ENCODE measurements at places on chromosomes 4 and X.

GRCh38 chr4:55183926-55184599 is 58.7 kb upstream of the KDR start:
- DNase-seq, result peak; percentile 93

- DNase-seq, result no peak
Measured at GRCh38 chr4:13983189-13983790, 355.8 kb upstream of the BOD1L1 start.

- DNase-seq, result no peak
Measured at GRCh38 chr4:91220315-91220714, 1083.5 kb upstream of the GRID2 start.

DNA sequence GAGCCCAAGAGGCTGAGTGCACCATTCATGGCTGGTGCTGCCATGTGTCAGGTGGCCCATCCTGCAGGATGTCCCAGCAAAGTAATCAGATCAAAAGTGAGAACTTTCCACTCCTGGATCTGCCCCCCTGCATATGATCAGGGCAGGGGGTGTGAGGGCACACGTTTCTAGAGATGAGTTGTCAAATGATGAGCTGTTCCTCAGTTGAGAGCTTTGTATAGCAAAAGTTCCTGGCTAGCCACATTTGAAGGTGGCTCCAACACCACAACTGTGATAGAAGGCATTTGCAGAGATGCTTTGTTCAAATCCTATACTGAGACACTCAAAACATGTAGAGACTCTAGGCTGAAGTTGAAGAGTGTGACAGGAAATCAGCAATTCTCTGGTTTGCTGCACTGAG is 501.8 kb downstream of the BCOR start:
- no peak for DNase-seq

- no peak for DNase-seq
Measured at GRCh38 chr4:162241857-162242256, 78.1 kb upstream of the FSTL5 start.

- no peak for DNase-seq
Measured at GRCh38 chrX:44435047-44435446, 91.6 kb upstream of the EFHC2 start.

GRCh38 chr4:73707918-73708577 is 32.3 kb upstream of the CXCL8 start:
- no peak for DNase-seq

- DNase-seq, result no peak
Measured at GRCh38 chr4:153629776-153630175, 54.3 kb upstream of the TLR2 start.

GRCh38 chr4:26682436-26682835 is 98.6 kb downstream of the TBC1D19 start:
- no peak for DNase-seq

GRCh38 chrX:42602136-42602535 is 175.8 kb downstream of the PPP1R2C start:
- no peak for DNase-seq

DNA sequence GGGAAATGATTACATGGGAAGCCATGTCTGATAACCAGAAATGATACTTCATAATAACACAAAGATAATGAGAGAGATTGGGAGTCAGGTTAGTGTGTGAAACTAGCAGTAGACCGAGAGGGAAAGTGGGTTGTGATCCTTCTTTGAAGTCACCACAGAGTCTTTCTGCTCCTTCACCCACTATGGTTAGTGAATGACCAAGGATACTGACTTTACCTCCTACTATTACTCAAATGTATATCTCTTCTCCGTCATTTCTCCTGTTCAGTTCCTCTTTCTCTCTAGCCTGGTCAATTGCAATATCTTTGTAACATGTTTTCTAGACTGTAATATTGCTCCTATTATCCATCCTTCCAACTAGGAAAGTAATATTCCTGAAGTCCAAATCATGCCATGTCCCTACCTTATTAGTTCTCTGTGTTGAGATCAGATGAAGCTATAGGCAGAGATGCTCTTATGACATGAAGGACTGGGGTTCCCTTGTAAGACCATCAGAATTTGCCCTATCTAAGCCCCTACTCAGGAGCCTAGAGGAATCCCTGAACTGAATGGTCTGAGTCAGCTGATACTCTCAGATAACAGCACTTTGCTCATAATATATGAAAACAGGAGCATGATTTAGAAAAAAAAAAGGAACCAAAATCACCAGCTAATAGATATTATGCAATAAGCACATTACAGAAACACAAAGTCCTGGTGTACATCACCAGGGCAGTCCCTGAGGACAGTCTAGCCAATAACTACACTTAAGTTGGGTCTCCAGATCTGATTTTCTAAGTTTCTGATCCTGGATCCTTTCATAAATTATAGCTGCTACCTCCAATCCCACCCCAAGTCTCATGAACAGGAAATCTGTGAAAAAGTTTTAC is 81.2 kb downstream of the SHROOM3 start:
- DNase-seq, result no peak

- no peak for DNase-seq
Measured at GRCh38 chr4:142777045-142777743, 68.9 kb downstream of the INPP4B start.

GRCh38 chr4:62953752-62954151 is 1455.5 kb downstream of the TECRL start:
- no peak for DNase-seq

GRCh38 chrX:129678614-129679195 is 23.9 kb upstream of the APLN start:
- DNase-seq, result no peak

DNA sequence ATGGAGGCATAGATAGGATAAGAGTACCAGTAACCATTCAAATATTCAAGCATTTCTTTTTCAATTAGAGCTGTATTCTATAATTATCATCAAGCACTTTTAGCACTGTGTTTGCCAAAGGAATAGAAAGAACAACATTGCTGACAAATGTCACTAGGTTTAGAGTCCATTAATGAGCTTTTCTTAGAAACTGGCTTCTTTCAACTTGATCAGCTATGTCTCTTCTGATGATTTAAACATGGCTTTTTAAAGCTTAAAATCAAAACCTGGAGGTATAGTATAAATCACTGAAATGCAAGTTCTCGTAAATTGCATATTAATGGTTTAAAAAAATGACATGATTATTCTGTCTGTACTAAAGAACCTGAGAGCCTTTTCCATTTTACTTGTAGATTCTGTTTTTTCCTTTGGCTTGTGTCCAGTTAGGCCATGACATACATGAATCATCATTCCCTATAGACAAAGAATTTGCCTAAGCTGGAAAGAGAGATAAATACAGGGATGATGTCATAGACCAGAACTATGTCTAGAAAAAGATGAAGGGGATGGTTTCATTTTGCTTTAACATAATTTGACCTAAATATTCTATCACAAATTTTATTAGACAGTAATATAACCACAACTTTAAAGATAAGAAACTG is 340.1 kb upstream of the CTSO start:
- peak; percentile 94 for DNase-seq

GRCh38 chr4:825063-825970 is 612 bp downstream of the CPLX1 start:
- DNase-seq, result no peak

DNA sequence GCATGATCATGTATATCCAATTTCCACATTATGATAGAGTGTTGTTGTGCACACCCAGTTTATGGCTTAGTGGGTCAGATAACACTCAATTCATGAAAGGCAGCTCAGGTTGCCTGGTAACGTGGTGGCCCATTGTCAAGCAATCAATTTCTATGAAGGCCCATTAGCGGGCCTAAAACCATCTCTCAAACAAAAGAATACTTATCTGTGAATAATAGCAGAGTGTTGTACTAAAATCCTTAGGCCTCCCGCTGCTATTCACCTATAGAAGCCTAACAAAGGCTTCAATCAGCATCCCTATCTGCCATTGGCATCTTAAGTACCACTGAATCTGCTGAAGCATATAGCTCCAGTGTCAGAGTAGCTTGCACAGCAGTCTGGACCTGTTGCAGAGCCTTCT is 849.6 kb upstream of the POU3F4 start:
- DNase-seq, result no peak

- DNase-seq, result no peak
Measured at GRCh38 chrX:44244008-44244407, 99.5 kb downstream of the EFHC2 start.

GRCh38 chr4:173325007-173325736 is 9.0 kb downstream of the HMGB2 start:
- DNase-seq, result no peak

GRCh38 chrX:84188320-84188834 is 378 bp upstream of the RPS6KA6 start:
- no peak for DNase-seq

GRCh38 chr4:176981551-176981950 is 188.8 kb upstream of the VEGFC start:
- DNase-seq, result no peak

GRCh38 chr4:152165146-152165545 is 370.7 kb downstream of the FBXW7 start:
- no peak for DNase-seq

GRCh38 chrX:119417842-119418241 is 18.7 kb downstream of the SLC25A43 start:
- DNase-seq, result no peak

- no peak for DNase-seq
Measured at GRCh38 chr4:61437923-61438322, 237.8 kb downstream of the ADGRL3 start.

DNA sequence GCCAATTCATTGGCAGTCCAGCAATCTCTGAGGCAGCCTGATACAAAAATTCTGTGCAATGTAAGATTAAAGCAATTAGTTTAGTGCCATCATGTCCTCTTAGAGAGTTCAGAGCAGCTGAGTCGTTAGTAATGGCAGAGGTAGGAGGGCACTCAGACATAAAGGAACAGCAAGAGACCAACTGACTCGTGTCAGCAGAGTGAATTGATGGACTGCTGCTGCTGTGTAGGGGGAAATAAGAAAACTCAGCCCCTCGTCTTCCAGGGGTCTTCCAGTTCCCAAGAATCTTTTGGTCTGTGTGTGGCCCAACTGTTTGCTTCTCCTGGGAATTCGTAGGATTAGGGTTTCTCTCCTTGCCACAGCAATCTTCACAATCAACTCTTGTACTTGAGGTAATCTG is 100.9 kb downstream of the TTC29 start:
- no peak for DNase-seq

DNA sequence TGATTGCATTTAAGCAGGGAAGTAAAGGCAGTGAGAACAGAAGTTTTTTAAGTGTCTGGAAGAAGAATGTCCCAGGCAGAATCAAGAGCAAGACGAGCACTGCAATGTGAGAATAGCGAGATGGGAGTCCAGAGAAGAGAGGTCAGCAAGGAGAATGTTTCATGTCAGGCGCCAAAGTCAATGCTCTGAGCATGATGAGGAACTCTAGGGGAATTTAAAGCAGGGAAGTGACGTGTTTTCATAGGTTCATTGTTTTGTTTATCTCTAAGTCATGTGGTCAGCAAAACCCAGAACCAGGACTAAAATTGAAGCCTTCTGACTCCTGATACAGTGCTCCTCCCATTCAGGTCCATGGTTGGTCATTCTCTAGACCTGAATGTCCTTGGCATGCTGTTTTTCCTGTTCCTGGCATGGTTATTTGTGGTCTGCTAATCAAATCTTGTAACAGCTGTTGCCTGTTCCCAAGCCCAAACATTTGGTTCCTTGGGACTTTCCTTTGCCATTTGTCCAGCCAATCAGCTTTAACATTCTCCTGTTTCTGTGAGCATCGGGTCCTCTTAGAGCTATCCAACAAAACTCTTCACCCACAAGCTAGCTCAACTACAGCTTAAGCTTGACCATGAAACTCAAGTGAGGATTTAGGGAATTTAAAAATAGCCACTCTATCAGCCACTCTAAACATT is 37.7 kb downstream of the PTCHD1 start:
- no peak for DNase-seq

DNA sequence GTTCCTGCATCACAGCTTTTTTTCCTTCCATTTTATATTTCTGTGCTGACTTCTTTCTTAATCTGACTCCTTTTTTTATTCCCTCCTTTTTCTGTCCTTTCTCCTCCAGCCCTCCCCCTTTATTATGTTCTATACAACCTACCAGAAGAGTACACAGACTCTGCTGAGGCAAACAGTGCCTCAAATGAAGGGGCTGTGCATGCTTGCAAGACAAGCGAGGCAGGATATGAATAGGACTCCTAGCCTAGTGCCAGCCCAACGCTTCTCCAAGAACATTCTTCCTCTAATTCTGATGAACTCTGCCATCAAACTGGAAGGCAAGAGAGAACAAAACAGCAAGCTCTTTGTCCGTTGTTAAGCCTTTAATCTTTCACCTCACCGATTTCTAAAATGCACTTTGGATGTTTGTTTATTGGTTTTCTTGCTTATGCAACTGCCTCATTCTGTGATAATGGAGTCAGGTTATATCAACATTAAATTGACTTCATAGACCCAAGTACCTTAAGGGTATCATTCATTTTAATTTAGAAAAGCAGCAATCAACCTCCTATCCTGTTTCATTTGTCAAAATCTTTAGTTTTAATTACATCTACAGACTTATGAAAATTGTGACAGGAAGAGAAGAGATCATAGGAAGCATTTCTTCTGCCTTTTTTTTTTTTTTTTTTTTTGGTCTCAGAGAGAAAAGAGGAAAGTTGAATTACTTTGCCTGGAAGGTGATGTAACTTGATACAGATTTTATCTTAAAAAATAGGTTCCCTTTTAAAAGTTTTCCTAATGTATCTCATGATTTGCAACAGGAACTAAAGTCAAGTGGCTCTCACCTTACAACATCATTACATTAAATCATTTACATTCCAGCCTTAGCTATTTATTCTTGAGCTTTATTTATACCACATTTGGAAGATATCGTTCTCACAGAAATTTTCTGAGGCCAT is 284.7 kb upstream of the FTHL17 start:
- no peak for DNase-seq

DNA sequence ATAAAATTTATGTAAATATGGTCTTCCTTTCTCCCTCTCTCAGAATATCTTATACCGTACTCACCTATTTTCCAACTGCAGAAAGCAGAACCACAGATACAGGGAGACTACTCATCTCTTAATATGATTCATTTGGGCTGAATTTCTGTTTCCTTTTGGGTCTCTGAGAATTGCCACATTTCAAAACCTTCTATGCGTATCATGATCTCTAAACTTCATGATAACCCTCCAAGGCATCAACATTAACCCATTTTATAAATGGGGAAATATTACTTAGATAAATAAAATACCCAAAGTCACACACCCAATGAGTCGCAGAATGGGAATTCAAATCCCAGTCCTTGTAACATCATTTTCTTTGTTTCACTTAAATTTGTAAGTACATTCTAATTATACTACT is 16.6 kb upstream of the PRDM8 start:
- DNase-seq, result no peak

GRCh38 chr4:53494851-53495250 is 96.4 kb downstream of the LNX1 start:
- DNase-seq, result no peak

Data from non-pigmented ciliary epithelial cell (primary cell).